Activated naive CD8-positive, alpha-beta T cell treated with anti-CD3 and anti-CD28 coated beads, Interleukin-2, amount 50 U/mL, for 16 hours (primary cell): ENCODE measurements at places on chromosomes 12 and 14.

GRCh38 chr14:64110802-64111201, 183.4 kb downstream of the ESR2 start:
- DNase-seq: no peak

DNA sequence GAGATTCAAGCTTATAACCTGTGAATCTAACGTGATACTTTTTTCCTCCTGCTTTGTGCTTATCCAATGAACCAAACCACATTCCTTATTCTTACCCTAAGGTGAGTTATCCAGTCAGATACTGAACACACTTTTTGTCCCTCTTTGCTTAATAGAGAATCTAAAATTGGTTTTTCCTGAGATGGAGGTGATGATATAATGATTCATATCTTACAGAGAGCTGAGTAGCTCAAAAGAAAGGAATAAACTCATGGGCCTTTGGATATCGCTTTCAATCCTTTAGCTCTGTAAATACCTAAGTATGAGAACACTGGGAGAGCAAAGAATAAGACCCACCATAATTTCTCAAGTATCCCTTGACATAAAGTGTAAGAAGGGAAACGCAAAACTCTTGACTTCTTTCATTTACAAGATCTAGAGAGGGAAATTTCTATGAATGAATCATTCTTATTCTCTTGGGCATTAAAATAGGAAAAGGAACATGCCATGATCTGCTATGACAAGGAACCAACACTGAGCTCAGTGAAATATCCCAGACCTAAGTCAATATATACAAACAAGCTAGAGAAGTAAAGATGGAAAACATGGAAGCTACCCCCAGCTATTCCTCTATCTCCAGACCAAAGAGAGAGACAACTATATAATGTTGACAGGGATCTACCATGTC, 81.8 kb upstream of the STAC3 start:
- DNase-seq: no peak

- DNase-seq: no peak
These were observed 19.6 kb upstream of the C12orf42 start for GRCh38 chr12:103515341-103515740.

DNA sequence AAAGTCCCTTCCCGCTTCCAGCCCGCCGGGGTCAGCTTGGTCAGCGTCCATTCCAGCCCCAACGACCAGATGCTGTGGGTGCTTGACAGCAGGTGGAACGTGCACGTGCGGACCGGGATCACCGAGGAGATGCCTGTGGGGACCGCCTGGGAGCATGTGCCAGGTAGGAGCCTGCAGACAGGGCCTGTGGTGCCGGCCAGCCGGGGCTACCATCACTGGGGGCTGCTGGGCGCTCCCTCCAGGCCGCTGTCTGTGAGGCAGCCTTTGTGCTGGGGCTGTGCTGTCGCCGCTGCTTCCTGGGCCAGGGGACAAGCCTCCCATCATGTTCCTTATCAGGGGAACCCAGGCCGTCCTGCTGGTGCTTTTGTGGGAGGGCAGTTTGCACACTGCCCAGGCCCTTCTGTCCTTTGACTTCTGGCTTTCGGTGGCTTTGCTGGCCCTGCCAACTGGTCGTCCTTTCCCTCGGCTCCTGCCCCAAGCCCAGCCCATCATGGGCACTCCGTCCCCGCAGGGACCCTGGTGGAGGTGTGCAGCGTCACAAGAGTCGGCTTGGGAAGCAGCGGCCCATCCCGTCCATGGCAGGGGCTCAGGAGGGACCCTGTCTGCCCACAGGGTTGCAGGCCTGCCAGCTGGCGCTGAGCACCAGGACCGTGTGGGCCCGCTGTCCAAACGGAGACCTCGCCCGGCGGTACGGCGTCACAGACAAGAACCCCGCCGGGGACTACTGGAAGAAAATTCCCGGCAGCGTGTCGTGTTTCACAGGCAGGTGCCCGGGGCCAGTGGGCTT, 12.4 kb downstream of the ANKRD9 start:
- no peak for DNase-seq
